ENCODE measurements at places on chromosomes 16 and 17.

- no peak for DNase-seq
These were observed 24.7 kb downstream of the SSH2 start for GRCh38 chr17:29905086-29905878.

- no peak for DNase-seq
These were observed 13.7 kb downstream of the PITPNC1 start for GRCh38 chr17:67390646-67391361.

DNA sequence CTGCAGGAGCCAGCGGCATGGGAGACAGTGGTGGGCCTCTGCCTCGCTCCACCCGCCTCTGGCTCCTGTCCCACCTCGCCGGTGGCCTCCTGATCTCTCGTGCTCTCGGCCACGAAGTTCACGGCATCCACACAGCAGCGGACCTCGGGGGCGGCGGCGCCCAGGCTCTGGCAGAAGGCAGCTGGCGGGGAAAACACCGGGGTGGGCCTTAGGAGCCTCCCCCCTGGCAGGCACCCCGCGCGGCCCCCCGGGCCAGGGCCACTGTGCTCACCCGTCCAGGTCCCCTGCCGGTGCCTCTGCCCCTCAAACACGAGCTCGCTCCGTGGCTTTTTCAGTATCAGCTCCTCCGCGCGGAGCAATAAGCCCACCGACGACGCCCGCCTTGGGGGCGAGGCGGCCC lies 409 bp upstream of the C17orf107 start:
- DNase-seq: no peak

- DNase-seq: no peak
These were observed 100.6 kb downstream of the PITPNC1 start for GRCh38 chr17:67477687-67478086.

DNA sequence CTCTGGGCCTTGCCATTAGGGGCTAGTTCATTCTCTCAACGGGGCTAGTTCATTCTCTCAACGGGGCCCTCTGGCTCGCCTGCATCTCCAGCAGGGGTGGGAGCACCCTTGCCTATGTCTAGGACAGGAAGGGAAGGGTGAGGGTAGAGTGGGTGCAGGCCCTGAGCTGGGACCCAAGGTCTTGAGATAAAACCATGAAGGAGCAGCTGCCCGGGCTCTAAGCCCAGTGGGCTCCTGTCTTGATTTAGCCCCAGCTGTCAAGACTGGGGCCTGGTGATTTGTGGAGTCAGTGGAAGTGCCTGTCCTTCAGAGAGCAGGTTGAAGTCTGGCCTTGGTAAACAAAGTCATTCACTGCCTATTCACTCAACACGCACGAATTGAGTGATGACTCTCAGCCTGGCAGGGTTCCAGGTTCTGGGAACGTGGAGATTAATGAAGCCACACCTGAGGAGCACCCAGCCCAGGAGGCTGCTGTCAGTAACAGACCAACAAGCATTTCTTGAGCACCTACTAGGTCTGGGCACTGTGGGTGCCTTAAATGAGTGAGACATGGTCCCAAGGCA lies 35.4 kb downstream of the WNT3 start:
- no peak for DNase-seq
